Fibroblast of villous mesenchyme (primary cell): ENCODE measurements at places on chromosomes 5 and 9. TPM values are rescaled to one million over a fixed set of nuclear protein-coding genes. Genes with fewer than 3 reads are reported as not detected.
A peak's percentile ranks its signal among the peaks of the same experiment; 100 is the strongest.

- DNase-seq: no peak
Measured at GRCh38 chr9:121658166-121658565, 6.7 kb downstream of the DAB2IP start.

The IFNK gene
- not detected in 2 replicates for total RNA-seq

DNA sequence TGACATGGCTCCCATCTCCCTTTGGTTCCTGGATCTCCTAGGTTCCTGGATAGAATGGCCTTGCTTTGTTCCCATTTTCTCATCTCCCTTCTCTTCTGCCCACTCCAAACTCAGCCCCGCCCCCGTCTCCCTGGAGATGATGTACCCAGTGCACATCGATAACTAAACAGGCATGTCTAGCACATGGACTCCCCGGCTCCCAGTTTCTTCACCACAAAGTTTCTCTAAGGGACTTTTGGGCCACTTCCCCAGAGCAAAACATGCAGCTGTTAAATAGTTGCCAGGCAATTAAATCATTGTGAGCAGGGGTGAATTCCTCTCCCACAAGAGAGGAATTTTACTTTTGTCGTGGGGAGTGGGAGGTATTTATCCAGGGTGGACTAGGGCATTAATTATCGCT lies 259.0 kb downstream of the GADD45G start:
- DNase-seq: no peak

- DNase-seq: no peak
Measured at GRCh38 chr5:5298841-5299541, 123.5 kb upstream of the ICE1 start.

DNA sequence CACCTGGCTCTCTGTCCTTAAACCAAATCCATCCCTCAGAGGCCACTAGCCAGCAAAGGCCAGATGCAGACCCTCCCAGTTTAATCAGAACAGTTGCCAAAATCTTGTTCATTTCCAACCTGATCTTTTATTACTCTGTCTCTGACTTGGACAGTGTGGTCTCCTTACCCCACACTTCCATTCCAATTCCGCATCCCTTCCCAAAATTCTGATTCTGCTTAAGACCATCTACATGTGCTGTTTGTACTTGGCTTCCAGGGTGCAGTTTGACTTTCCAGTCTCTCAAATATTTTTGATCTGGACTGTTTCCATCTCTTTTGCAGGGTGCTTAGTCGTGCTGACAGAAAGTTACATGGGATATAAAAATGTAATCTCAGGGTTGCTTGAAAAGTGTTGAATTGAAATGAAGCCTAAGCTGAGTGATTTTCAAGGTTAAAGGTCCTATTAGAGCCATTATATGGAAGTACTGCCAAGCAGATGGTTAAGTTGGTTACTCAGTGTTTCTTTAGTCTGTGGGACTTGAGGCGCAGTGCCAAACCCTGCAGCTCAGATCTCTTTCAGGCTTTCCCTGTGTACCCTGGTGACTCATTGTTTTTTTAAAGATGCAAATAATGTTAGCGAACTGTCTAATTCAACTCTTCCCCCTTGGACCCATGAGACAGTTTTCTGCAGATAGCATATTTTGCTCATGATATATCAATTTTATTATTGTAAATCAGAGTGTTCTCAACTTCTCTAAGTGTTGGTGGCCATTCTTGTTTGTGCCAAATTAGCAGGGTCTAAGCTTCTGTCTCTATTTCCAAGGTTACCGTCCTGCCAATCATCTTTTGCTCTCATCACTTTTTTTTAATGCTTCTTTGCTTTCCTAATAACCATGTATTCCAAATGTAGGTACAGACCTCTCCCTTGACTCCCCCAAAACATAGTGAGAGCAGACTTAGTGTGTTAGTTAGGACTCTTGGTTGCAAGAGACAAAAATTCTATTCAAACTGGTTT lies 18.2 kb upstream of the DCP2 start:
- peak; percentile 91 for DNase-seq

The ST6GALNAC4 gene
- 30.0 and 34.1 TPM in 2 replicates for total RNA-seq

- no peak for DNase-seq
Measured at GRCh38 chr9:26775391-26775790, 117.2 kb downstream of the CAAP1 start.

- peak; percentile 46 for DNase-seq
Measured at GRCh38 chr5:134258896-134259295, 33.0 kb upstream of the PPP2CA start.

The PCDHGC5 gene
- 2.6 TPM in 2 replicates for total RNA-seq

The LYSMD3 gene
- total RNA-seq: 16.1 and 28.1 TPM in 2 replicates

The CNTNAP3 gene
- total RNA-seq: 0.64 TPM in 1 of 2 replicates, not detected in the other

DNA sequence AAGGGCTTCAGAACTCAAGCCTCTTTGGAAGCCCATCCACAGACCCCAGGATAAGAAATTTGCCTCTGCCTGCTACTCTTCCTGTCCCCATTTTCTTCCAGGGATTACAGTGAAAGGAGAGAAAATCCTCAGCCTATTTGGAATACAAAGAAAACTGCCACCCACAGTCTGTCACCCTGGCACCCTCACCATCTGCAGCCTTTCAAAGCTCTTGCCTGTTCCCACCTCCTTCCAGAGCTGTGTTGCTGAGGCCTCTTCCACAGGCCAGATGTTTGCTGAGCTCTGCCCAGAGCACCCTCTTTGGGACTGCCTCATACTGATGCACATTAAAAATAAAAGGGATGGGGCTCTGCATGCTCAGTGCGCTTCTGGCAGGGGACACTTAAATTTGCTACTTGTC lies 35.9 kb upstream of the TAF1L start:
- no peak for DNase-seq

The CCDC69 gene
- total RNA-seq: 3.0 and 3.2 TPM in 2 replicates

GRCh38 chr9:136565086-136565714 lies 19.4 kb upstream of the NOTCH1 start:
- DNase-seq: peak; percentile 79

DNA sequence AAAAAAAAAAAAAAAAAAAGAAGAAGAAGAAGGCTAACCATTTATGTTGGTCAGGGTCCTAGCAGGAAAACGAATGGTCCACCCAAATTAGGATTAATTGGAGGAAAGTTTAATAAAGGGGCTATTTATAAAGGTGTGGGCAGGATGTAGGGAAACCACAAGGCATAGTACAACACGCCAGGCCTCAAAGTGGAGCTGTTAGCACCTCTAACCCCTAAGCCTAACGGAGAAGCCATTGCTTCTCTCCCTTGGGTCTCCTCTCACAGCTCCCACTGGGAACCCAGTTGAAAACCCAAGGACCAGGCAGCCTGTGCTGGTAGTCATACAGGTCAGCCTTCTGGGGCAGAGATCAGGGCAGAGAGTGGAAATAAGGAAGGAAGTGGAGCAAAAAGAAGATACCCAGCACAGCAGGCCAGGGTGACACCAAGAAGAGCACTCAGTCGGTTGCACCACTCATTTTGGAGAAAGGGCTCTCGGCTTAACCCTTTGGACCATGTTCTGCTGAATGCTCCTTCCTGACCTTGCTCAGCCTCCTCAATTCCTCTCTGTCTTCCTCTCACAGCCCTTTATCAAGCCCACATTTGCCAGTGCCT lies 8.8 kb upstream of the GLIPR2 start:
- no peak for DNase-seq

DNA sequence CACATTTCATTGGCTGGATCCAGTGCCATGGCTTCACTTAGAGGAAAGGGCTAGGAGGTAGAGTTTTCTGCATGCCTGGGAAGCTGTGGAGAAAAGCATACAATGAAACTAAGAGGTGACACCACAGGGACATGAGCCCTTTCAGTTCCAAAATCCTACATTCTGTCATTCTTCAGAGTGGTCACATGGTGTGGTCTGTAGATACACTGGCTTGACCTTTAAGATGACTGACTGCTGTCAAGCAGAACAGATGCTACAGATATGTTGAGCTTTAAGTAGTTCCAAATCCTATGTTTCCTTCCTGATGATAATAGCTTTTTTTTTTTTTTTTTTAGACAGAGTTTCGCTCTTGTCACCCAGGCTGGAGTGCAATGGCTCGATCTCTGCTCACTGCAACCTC lies 26.2 kb downstream of the DMRT3 start:
- no peak for DNase-seq

DNA sequence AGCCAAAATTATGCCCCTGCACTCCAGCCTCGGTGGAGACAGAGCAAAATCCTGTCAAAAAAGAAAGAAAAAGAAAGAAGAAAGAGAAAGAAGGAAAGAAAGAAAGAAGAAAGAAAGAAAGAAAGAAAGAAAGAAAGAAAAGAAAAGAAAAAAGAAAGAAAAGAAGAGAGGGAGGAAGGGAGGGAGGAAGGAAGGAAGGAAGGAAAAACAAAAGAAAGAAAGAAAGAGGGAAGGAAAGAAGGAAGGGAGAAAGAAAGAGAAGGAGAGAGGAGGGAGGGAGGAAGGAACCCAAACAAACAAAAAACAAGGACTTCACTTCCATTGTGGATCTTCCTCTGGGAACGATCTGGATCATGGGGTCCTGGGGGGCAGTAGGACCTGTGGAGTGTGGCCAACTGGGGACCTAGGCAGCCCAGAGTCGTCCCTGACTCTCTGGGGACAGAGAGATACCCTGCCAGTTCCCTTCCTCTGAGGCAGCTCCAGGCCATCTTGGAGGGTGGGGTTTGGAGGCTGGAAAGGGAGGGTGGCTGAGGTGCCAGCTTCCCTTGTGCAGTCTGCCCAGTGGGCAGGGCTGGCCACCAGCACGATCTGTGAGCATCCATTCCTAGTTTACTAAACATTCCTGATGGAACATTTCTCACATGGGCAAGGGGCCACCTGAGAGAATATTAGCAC lies 216.8 kb downstream of the PAX5 start:
- no peak for DNase-seq

The RAB3C gene
- total RNA-seq: not detected in 2 replicates

DNA sequence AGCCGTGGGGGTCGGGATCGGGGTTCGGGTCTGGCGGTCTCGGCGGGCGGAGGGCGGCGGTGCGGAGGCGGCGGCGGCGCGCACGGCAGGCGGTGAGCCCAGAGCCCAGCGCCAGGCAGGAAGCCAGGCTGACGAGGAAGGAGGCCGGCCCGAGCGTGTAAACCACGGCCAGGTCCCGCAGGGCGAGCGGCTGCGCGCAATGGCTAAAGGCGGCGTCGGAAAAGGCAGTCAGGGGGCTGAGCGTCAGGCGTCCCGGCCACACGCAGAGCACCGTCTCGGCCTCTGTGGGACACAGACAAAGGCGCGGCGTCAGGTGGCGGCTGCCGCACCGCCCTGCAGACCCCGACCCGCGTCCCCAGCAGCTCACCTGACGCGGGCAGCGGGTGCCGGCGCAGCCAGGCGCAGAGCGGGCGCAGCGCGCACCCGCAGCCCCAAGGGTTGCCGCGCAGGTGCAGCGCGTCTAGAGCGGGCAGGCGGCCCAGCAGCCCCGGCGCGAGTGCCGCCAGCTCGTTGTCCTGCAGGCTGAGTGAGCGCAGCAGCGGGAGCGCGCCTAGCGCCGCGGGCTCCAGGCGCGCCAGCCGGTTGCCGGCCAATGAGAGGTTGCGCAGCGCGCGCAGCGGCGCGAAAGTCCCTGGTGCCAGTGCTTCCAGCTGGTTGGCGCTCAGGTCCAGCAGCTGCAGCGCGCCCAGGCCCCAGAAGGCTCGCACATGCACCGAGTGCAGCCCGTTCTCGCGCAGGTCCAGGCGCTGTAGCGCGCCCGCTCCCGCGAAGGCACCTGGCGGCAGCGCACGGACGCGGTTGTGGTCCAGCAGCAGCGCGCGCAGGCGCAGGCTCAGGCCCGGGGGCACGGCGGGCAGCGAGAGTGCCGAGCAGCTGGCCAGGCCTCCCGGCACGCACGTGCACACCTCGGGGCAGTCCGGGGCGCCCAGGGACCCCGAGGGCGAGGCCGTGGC lies 671 bp downstream of the LRRC26 start:
- peak; percentile 22 for DNase-seq

- DNase-seq: no peak
Measured at GRCh38 chr9:135187365-135187764, 99.9 kb downstream of the OLFM1 start.

DNA sequence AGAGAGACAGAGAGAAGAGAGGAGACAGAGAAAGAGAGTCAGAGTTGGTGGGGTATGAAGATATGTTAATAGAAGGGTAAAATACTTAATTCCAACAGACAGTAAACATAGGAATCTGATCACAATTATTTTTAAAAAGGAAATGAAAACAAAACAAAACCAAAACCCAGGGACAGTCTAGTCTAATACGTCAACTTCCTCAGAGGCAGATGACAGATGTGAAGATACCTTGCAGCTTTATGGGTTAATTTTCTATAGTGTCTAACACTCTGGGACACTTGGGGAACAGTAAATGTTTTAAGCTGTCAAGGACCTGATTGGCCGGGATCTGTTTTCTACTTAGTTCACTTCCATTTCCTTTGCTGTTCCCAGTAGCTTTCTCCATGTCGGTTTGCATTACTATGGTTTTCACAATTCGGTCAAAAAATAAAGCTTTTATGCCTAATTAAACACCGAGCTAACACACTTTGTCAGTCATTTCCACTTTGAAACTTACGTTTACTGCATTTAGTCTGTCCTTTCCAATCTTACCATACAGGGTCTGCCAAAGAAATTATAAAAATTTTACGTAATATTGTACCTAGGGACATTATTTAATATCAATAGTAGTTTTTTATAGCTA lies 216.5 kb downstream of the MCTP1 start:
- no peak for DNase-seq

The CENPH gene
- 11.9 and 12.1 TPM in 2 replicates for total RNA-seq

DNA sequence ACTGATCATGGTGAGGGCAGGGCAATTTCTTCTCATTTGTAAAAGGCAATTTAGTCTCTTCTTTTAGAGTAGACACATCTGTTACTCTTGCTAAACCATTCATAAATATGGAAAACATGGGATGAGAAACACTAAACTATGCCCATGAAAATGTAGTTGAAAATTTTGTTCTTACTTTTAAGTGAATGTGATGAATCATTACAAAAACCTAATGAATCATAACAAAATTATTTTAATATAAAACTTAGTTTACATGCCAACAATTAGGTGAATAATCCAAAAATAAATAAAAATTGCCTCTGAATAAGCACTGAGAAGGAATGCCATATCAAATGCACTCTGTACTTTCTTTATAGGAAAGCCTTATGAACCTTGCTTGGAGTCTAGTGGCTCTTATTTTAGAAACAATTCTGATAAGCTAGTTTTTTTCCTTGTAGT lies 297.7 kb upstream of the EFNA5 start:
- no peak for DNase-seq

DNA sequence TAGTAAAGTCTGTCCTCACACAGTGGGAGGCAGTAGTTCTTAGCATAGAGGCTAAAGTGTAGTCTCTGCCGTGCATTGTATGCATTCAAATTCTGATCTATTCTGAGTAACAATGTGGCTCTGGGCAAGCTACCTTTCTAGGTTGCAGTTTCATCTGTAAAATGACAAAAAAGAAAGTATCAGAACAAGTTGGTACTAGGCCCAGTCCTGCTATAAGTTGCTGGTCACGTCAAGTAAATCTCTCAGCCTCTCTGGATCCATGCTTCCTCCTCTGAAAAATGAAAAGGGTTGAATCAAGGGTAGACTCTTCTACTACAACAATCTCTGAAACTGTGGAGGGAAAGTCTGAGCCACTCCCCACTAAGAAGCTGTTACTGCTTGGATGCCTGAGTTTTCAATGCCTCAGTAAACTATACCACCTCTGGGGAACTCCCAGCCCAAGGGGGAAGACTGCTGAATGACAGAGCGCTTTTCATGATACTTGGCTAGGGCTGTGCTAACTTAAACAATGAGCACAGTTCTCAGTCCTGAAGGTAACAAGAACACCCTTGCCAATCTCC lies 34.5 kb upstream of the SPARC start:
- no peak for DNase-seq
